Esophagus squamous epithelium (tissue), 5 donors: ENCODE measurements at places on chromosomes 7 and 10.

- no peak for DNase-seq
Observed at GRCh38 chr10:49362596-49363260, 33.2 kb downstream of the DRGX start.

DNA sequence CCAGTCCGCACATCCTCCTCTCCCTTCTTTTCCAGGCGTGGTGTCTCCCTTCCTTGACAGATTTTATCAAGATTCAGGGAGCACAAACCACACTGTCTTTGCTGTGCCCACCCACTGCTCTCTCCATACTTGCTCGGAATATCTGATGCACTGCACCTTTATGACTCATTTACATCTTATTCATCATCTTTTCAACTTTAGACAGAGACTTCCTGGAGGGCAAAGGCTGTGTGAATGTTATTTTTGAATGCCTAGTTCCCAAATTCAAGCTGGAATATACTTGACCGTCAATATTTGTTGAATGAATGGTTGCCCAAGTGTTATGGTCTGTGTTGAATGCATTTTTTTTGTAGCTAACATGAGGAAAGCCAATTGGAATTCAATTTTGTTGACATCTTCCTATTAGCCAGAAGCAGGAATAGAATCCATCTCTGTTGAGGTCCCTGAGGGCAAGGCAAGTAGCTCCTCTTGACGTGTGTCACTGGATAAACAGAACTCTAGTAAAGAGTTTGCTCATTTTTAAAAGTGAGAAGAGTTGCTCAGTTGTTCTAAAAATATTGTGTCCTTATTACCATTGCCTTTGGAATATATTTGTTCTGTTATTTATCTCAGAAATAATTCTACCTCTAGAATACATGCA is 95.0 kb downstream of the KLF6 start:
- DNase-seq = no peak

DNA sequence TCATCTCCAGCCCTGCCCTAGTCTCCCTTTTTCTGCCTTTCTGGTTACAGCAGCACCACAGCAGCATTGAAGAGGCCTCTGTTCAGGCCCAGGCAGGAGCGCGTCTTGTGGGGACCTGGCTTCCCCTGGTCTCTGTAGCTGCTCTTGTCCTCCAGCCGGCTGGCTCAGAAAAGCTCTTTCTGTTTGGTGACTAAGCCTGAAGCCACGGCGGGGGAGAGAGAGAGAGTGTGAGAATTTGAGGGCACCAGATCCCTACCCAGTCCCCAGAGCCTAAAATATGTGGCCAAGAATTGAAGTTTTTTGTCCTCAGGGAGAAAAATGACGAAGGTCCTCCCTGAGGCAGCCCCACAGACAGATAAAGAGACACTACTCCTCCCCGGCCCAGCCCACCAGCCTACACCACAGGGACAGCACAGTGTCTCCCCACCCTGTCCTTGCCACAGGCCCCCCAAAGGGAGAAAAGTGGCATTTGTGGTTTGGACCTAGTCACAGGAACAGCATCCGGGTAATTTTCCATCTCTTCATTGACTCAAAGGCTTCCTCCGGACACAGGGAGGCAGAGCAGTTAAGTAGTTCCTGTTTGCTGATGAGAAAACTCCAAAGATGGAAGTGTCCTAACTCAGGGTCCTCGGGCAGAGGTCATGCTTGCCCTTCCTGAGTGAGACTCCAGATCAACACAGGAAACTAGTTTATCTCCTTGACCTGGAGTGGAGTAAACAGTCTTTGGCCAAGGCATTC is 13.3 kb upstream of the FAM180A start:
- DNase-seq = no peak

- DNase-seq = no peak
Observed at GRCh38 chr7:114823290-114823689, 98.6 kb upstream of the MDFIC start.

DNA sequence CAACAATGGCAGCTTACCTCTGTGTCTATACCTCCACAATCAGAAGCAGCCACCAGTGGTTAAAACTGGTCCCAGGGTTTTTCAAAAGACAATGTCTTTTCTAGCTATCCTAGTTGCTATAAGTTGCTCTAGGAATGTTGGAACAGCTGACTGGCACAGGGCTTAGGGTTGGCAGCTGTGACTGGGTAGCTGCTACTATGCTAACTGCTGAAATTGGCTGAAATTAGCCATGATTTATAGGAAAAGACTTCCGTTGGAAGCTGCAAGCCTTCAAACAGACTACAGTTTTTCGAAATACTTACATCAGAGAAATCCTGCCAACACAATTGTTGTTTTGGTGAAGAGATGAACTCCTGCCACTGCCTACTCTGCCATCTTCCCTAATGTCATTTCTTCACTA is 102.3 kb downstream of the MKX start:
- no peak for DNase-seq

GRCh38 chr10:124648738-124649137 is 95.4 kb downstream of the FAM53B start:
- peak; percentile 30 for DNase-seq

GRCh38 chr7:11332865-11333228 is 359.2 kb downstream of the PHF14 start:
- DNase-seq = no peak

- DNase-seq = no peak
Observed at GRCh38 chr7:90312745-90313144, 8.4 kb downstream of the FAM237B start.

- DNase-seq = no peak
Observed at GRCh38 chr7:48347230-48347825, 176.1 kb downstream of the ABCA13 start.

DNA sequence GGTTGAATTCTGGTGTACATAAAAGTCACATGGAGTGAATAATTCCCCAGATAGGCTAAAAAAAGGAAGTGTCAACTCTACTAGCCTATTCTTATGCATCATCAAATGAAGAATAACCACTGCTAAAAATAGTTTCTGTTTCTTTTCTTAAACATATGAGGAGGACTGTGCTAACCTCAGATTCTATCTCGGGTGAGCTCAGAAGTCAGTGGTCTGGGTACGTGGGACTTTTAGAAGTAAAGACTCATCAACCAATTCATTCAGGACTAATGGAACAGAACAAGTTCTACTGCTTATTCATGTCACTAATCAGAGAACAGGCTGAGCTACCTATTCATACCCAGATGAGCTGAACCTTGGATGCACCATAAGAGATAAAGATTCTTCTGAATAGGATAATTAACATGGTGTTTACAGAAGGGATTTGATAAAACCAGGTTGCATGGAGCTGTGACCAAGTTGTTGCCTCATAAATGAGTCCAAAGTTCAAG is 9.5 kb upstream of the ASAH2 start:
- no peak for DNase-seq

DNA sequence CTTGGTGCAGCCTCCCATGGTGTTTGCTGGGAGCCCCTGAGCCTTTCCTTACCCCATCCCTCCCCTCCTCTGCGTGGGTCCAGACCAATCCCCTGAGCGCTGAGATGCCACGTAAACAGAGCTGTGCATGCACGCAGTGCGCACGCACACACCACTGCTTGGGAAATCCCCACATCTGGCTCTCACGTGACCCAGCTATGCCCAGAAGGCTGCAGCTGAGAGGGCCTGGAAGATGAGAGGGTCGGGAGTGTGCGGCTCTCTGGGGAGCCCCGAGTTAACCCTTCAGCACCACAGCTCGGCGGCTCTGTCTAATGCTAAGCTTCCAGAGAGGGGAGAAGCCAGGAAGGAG is 177.2 kb downstream of the SH3PXD2A start:
- peak; percentile 24 for DNase-seq

DNA sequence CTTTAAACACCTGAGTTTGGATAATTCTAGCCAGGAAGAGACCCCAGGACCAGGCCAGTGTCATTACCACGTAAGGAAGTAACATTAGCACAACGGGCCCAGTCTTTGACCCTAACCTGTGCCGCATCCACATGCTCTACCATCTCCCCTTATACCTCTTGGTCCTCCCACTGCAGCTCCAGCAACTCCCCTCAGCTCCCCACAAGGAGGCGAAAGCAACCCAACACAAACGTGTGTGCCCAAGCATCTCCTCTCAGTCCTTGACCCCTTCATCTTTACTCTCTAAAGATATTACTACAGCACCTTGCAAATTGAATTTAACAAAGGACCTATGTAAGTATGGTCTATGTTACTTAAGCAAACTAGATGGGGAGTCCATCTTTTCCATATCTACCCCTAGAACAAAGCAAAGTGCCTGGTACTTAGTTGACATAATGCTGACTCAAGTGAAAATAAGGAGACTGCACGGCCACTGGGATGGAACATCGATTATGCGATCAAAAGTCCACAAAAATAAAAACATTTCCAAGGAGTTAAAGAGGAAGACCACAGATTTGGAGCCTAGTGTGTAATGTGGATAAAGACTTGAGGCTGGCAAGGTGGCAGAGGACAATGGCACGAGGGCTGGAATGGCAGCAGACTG is 147.7 kb downstream of the JAZF1 start:
- no peak for DNase-seq

DNA sequence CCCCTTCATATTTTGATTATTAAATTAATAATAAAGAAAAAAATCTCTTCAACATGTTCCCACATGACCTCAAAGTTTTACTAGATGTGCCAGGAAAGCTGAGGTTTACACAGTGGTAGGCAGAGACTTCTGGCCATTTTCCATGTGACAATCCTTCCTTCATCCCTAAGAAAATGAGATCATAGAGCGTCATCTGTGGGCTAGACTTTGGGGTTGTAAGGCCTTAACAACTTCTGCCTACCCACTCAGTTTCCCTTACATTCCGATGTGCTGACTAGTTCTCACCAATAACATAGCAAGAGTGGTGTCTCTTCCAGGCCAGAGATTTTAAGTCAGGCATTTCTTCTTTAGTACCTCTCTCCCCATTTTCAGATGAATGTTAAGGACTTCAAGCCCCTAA is 171.1 kb upstream of the PHF14 start:
- DNase-seq = no peak

GRCh38 chr7:40133561-40134427 is 628 bp downstream of the MPLKIP start:
- DNase-seq = no peak

- DNase-seq = no peak
Observed at GRCh38 chr10:91816981-91817380, 18.8 kb downstream of the TNKS2 start.

DNA sequence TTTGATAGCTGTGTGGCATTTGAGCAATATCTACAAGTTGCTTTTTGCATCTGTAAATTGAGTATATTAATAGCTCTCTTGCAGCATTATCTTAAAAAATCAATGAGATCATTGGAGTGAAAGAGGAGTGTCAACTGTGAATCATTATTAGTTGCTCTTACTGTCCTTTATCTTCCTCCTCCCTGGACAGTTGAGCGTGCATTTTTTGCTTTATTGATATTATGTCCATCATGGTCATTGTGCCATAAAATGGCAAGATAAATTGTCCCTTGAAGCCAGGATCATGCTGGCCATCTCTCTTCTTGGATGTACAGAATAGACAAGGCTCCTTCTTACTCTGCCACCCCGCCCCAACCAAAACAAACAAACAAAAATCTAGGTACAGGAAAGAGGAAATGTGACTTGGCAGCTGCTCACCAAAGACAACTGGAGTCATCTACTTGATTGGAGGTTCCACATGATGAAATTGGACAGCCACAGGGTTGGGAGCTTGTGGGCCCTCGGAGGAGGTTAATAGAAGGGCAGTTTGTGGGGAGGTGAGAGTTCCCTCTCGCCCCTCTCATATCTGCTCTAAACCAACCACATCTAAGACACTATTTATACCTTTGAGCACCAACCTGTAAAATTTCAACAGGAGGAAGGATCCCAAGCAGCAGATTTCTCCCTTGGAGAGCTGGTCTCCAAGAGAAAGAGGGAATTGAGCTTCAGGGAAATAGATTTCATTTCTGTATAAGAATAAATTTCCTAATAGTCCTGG is 252.7 kb downstream of the SKIDA1 start:
- no peak for DNase-seq

GRCh38 chr7:66697449-66698438 is 42.8 kb upstream of the RABGEF1 start:
- DNase-seq = no peak

- no peak for DNase-seq
Observed at GRCh38 chr10:95836610-95837355, 71.0 kb upstream of the CC2D2B start.

DNA sequence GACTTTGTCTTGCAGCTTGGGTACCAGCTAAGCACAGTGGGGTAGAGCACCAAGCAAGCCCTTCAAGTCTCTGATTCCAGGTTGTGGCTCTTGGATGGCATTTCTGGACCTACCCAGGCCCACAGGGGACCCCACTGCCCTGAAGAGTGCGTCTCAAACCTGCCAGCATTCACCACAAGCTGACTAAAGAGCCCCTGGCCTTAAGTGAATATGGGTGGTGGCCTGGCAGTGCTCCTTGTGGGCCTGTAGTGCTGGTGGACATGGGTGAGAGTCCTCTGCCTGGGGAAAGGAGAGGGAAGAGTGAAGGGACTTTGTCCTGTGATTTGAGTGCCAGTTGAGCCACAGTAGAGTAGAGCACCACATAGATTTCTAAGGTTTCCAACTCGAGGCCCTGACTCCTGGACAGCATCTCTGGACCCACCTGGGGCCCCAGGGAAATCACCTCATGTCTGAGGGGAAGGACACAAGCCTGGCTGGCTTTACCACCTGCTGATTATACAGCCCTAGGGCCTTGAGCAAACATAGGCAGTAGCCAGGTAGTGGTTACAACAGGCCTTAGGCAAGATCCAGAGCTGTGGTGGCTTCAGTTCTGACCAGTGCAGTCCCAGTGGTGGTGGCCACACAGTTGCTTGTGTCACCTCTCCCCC is 23.7 kb downstream of the GSDME start:
- no peak for DNase-seq

DNA sequence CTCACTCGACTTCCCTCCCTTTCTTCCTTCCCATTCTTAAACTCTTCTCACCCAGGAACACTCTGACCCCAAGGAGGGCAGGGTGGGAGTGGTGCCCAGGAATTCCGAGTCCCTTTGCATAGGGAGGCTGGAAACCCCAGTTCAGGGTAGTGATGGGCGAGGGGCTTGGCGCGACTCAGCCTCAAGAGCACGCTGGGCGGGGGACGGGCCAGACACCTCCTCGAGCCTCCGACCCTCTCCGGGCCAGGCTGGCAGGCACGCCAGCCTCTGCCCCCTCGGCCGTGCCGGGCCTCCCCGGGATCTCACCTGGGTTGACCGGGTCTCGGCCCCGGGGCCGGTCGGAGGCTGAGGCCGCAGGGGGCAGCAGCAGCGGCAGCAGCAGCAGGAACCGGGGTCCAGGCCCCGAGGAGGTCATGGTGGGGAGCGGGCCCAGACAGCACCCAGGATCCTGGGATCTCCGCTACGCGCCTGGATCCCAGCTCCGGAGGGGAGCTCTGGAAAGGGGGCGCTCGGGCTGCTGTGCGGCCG is 457 bp downstream of the PLOD3 start:
- DNase-seq = no peak

GRCh38 chr7:50565977-50566376 is 772 bp upstream of the DDC start:
- DNase-seq = no peak

- DNase-seq = no peak
Observed at GRCh38 chr10:48905311-48905710, 34.3 kb downstream of the LRRC18 start.
